ENCODE measurements at places on chromosomes 4 and X. TPM values are rescaled to one million over a fixed set of nuclear protein-coding genes. Genes with fewer than 3 reads are reported as not detected.

- no peaks in the 10 kb centered on the region for H3K4me1 ChIP-seq
- H3K27ac ChIP-seq = no peak overlapping the region
Measured at GRCh38 chrX:136214551-136214950, 36.6 kb downstream of the MAP7D3 start.

- no peaks in the 10 kb centered on the region for H3K4me1 ChIP-seq
- no peaks in the 10 kb centered on the region for H3K36me3 ChIP-seq
- H3K27me3 ChIP-seq = no peaks in the 10 kb centered on the region
- no peak overlapping the region for H3K4me3 ChIP-seq
- H3K27ac ChIP-seq = no peak overlapping the region
Measured at GRCh38 chrX:94216738-94217137, 542.7 kb downstream of the FAM133A start.

DNA sequence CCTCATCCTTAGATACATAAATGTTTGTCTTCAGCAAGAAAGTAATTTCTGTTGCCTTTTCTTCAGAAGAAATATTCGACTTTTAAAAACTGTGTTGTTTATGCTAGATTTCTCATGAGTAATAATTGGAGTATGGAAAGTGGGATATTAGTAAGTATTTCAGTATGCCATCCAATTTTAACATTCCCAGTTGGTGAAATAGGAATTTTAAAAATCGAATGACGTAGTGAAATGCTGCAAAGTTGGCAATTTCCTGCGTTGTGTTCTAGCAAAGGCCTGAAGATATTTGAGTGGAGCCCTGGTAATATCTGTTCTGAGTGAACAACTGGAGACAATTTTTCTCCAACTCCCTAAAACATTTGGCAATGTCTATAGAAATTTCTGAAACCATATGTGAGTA lies 190.1 kb downstream of the ZNF330 start:
- no peaks in the 10 kb centered on the region for H3K36me3 ChIP-seq
- no peak for DNase-seq
- no peaks in the 10 kb centered on the region for H3K4me1 ChIP-seq
- no peak overlapping the region for H3K27ac ChIP-seq

HAND2 gene
- not detected for polyA plus RNA-seq

STAP1 gene
- polyA plus RNA-seq = 2.6 TPM

RPL9 gene
- polyA plus RNA-seq = 1,921 TPM

DNA sequence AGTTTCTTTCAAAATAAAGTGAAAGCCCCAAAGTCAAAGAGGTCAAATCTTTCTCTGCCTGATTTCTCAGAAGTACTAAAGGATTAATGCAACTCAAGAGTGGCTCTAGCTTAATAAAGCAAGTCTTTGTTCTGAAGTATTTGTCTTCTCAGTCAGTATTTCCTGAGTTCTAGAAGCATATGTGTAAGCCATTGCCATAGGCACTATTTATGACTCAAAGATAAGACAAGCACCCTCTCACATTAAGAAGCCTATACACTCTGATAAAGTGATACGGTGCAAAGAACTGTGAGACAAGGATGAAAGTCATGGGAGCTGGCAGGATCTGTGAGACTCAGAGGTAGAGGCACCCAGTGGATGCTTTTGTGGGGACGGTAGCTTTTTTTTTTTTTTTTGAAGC lies 60.9 kb downstream of the AASDH start:
- no peaks in the 10 kb centered on the region for H3K27me3 ChIP-seq
- no peak overlapping the region for H3K4me3 ChIP-seq
- no peaks in the 10 kb centered on the region for H3K36me3 ChIP-seq
- DNase-seq = no peak
- no peaks in the 10 kb centered on the region for H3K4me1 ChIP-seq
- no peak overlapping the region for H3K27ac ChIP-seq

DNA sequence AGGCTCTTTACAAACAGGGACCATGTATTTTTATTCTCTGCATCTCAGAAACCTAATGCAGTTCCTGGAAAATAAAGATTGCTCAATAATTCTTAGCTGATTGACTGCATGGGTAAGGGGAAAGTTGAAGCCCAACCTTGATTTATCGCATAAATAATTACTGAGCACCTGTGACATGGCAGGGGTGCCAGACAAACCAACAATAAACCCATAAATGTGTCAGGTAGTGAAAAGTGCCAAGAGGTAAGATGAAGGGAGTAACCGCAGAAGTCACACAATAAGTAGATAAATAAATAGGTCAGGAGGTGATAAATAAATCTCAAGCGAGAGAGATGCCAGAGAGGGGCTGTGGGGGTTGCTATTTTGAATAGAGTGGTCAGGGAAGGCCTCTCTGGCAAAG lies 20.1 kb upstream of the AP1S2 start:
- H3K4me3 ChIP-seq = no peak overlapping the region
- no peaks in the 10 kb centered on the region for H3K27me3 ChIP-seq
- no peaks in the 10 kb centered on the region for H3K36me3 ChIP-seq

DNA sequence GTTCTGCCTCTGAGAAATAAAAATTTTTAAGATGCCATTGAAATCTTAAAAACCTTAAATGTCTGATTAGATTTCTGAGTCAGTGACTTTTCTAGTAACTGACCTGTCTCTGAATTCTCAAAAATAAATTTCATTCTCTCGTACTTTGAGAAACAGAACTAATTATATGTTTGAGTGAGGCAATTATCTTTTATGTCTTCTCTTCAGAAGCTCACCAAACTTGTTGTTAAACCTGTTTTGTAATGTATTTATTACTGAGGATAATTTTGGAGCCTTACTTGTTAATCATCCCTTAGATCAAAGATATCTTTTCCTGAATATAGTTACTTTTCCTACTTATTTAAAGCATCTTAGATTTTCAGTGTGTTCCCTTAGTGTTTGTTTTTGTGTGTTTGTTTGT lies 64.5 kb upstream of the MMAA start:
- no peak overlapping the region for H3K4me3 ChIP-seq
- H3K36me3 ChIP-seq = no peaks in the 10 kb centered on the region
- H3K27me3 ChIP-seq = no peaks in the 10 kb centered on the region

DNA sequence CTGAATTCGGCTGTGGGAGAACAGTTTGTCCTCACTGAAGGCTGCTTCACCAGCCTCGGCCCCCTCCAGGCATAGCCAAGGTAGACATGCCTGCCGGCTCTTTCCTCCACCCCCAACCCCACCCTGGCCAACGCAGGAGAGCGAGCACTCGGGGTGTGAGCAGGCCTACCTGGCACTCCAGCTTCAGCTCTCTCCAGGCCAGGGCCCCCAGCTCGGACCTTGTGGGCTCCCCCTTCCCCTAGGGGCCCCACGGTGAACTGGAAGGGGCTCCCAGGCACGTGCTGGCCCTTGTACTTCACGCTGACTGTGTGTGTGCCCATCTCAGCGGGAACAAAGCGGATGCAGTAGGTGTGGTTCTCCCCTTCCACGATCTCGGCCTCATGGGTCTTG lies 22.4 kb downstream of the FLNA start:
- H3K27me3 ChIP-seq = no peaks in the 10 kb centered on the region
- peaks cover 76% of the 10 kb centered on the region for H3K4me1 ChIP-seq
- peaks cover 38% of the 10 kb centered on the region for H3K36me3 ChIP-seq

DNA sequence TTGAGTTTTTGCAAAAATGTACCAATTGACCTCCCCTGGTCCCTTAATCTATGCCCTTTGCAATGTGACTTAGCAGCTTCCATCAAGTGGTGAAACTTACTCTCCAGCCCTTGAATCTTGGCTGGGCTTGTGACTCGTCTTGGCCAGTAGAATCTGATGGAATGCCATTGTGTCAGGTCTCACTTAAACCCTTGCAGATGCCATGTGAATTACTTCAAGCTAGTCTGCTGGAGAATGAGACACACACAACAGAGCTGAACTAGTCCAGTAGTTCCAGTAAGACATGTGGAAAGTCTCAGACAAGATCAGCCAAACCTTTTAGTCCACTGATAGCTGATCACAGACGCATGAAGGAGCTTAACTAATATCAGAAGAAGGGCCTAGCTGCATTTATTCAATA lies 567.8 kb upstream of the CPEB2 start:
- no peak overlapping the region for H3K27ac ChIP-seq
- H3K36me3 ChIP-seq = no peaks in the 10 kb centered on the region
- H3K27me3 ChIP-seq = no peaks in the 10 kb centered on the region
- H3K4me1 ChIP-seq = no peaks in the 10 kb centered on the region

Data from CD8-positive, alpha-beta memory T cell (primary cell).